ENCODE measurements at places on chromosomes 1 and 21.

DNA sequence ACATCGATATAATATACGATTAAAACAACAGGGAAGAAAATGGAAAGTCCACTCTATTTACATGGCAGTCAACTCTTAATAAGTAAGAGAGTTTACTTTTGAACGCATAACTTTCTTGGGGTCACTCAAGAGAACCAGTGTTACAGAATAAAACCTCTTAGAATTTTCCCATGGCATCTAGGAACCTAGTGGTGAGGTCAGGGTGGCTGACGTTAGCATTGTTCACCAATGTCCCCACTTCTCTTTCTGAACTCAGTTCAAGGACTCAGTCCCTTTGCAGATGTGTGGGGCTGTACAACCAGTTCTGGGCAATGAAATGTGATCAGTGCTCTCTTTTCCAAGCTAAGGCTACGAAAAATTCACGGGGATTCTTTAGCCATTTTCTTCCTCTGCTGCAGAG lies 2.6 kb upstream of the RNF2 start:
- no peak for DNase-seq

GRCh38 chr1:180269645-180270529 lies 39.8 kb downstream of the LHX4 start:
- DNase-seq = no peak

- DNase-seq = no peak
These were observed 84.3 kb upstream of the COA6 start for GRCh38 chr1:234288946-234289345.

DNA sequence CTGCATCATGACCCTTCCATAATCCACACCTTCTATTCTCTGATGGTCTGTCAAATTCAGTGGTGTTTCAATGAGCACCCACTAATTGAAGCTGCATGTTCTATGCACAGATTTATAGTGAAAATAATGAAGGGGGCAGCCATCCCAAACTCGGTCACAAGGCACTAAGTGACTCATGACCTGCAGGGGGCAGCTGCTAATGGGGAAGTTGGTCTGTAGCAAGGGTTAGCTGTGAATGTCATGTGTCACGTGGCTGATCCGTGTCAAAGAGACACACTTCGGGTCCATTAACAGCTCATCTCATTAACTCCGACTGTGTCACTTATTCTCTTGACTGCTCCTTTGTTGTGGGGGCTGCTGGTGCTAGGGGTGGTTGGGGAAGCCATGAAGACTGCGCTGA lies 306.6 kb downstream of the PCP4 start:
- DNase-seq = no peak

- no peak for DNase-seq
These were observed 178.4 kb upstream of the EDN2 start for GRCh38 chr1:41662765-41663437.

DNA sequence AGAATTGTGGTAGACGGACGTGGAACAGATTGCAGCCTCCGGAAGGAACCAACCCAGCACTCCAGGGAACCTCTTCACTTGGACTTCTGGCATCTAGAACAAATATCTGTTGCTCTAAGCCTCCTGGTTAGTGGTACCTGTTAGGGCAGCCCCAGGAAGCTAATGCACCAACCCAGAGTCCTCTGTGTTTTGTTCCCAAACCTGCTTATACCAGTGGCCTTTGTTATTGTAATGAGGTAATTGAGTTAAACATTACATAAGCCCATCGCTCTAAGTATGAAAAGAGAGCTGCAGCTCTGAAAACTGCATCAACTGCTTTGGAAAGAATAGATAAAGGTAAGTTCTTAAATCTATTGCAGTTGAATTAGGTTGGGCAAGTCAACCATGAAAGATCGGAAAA lies 516.7 kb downstream of the NPHP4 start:
- DNase-seq = no peak

GRCh38 chr1:183385340-183386144 lies 32.6 kb downstream of the NMNAT2 start:
- DNase-seq = no peak
